RWPE1 (cell line): ENCODE measurements at places on chromosomes 7 and 10.

- DNase-seq, result no peak
These were observed 12.0 kb upstream of the PURB start for GRCh38 chr7:44897309-44897708.

DNA sequence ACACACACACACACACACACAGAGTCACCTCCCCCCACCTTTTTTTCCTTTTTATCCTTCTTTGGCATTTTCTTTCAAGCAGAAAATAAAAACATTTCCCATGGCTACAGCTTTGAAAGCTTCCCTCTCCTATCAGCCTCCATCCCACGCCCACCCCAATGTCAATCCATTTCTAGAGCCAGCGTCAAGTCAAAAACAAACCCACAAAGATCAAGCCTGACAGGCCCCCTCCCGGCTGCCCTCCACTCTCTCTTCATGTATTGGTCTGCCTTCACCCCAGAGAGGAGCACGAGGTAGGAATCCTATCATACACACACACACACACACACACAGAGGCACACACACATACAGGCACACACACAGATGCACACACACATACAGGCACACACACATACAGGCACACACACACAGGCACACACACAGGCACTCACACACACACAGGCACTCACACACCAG lies 8.0 kb upstream of the TNRC18 start:
- no peak for DNase-seq

- no peak for DNase-seq
These were observed 46.7 kb downstream of the TMEM270 start for GRCh38 chr7:73907554-73908122.

DNA sequence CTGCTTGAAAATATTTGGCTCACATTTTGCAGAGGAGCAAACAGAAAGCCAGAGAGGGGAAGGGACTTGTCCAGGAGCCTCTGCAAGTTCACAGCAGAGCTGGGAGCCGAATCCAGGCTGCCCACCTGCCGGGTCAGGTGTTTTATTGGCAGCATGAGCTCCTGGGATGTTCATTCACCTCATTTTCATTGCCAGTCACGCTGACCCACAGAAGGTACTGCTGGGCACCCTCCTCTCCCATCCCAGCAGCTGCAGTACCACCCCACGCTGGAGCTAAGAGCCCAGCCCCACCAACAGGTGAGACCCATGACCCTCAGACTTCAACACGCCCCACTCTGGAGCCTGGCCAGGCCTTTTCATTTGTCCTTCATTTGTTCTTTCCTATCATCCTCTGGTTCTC lies 102.7 kb downstream of the GRID1 start:
- DNase-seq, result no peak
